NCI-H345 (cell line): ENCODE measurements at places on chromosomes 2 and 18.

DNA sequence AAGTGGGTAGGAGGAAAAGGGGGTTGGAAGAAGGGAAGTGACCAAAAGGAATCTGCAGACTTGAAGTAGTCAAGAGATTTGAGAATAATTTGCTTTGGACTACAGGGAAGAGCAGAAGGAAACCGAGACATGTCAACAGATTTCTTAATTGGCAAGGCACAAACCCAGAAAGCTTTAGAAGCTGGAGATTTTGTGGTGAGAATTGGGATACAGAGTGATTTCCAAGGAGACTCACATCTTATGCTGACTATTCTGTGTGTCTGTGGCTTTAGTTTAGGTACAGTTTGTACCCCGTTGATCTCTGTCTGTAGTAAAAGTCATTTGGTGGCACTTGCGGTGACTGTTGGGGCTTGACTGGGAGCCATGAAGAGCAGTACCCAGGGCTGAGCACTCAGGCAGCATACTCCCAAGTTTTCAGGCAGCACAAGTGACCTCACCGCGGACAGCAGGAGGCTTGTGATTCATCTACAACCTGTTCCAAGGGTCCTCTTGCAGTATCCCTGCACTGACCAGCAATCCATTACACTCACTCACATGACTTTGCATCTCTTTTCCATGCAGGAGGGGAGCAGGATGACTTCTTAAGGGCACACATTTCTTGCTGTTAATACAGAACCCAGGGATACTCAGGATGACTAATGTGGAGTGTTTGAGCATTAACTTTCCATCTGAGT is 97.1 kb upstream of the TNP1 start:
- no peak for DNase-seq

GRCh38 chr18:7568426-7568825 is 1.3 kb downstream of the PTPRM start:
- DNase-seq, result no peak

GRCh38 chr18:26454192-26454591 is 94.2 kb downstream of the KCTD1 start:
- no peak for DNase-seq

GRCh38 chr2:219418155-219419011 is at the start of gene DES:
Gene DES (plus strand): TSS chr2:219418377. CDS start chr2:219418463, 86 bp downstream.
- DNase-seq, result no peak

DNA sequence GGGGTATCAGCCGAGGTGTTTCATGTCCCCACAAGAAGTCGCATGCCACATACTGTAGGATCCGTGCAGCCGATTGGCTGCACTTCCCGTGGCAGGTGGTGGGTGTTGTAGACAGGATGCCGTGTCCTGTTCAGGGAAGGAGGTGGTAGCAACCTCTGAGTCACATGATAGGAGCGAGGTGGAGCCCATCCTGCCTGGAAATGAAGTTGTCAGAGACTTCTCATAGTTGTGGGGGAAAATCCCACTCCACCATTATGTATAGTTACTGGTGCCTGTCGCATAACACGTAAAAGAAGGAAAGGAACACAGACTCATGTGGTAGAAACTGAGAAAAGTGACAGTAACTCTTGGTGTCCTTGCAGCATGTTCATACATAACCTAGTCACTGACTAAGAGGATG is 91.4 kb upstream of the IL1R2 start:
- DNase-seq, result no peak

- DNase-seq, result no peak
Observed at GRCh38 chr2:15554525-15555218, 6.5 kb downstream of the NBAS start.

- DNase-seq, result no peak
Observed at GRCh38 chr2:17083902-17084301, 418.3 kb upstream of the CYRIA start.

GRCh38 chr2:52933878-52934277 is 833.7 kb upstream of the CHAC2 start:
- DNase-seq, result no peak

DNA sequence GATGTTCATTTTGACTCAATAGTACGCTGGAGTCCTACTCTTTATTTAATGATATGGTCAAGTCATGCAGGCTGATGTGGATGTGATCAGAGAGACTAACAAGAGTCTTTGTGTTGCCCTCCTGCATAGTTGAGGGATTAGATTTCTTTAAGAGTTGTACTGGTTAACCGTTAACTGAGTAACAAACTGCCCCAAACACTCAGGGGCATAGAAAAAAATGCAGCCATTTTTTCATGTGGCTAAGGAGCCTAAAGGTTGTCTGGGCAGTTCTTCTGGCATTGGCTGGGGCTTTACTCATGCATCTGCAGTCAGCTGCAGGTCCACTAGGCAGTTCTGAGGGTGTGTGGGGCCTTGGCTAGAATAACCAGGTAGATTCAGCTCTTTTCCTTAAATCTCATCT is 32.5 kb downstream of the DOCK10 start:
- DNase-seq, result no peak

DNA sequence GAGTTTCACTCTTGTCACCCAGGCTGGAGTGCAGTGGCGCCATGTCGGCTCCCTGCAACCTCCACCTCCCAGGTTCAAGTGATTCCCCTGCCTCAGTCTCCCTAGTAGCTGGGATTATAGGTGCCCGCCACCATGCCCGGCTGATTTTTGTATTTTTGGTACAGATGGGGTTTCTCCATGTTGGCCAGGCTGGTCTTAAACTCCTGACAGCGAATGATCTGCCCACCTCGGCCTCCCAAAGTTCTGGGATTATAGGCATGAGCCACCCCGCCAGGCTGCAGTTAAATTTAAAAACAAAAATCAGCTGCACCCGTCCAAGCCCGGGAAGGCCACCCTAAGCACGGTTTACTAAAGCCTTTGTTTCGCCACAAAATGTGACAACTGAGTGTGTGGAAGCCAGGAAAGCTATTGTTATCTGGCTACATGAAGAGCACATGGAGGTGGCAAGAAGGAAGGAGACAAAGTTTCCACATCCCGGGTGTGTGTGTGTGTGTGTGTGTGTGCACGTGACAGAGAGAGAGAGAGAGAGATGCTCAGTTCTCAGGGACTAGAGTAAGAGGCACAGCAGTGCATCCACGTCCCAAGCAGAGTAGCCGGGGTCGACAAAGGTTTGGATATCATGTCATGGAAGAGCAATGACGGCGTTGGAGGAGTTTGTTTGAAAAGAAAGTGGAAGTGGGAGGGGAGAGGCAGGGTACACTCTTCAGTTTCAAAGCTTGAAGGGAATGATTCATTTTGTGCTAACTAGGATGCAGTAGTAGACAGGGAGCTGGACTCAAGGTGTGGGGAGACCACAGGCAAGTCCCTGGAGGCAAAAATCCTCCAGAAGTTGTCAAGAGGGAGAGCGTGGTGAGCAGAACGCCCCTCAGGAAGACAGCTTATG is 20.1 kb downstream of the INPP5D start:
- DNase-seq, result no peak

GRCh38 chr2:187302586-187302985 is 145.5 kb downstream of the CALCRL start:
- no peak for DNase-seq

GRCh38 chr2:189407281-189408209 is 33.7 kb upstream of the WDR75 start:
- peak; percentile 11 for DNase-seq

DNA sequence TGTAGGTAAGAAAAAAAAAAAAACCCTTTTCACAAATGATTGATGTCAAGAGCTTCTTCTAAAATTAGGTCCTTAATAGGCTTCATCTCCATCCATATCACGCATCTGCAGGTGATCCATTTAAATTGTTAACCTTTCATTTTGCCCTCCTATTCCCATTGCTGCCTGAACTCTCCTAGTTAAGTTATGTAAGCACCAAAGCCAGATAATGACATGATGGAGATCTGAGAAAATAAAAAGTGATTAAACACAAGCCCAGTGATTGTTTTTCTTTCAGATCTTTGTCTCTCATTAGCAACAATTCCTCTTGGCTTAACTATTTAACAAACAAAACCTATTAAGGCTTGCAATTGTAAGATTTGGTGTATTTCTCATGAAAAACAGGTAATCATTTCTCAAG is 20.0 kb downstream of the LANCL1 start:
- no peak for DNase-seq

- no peak for DNase-seq
Observed at GRCh38 chr2:194116861-194117260, 1540.2 kb upstream of the SLC39A10 start.

DNA sequence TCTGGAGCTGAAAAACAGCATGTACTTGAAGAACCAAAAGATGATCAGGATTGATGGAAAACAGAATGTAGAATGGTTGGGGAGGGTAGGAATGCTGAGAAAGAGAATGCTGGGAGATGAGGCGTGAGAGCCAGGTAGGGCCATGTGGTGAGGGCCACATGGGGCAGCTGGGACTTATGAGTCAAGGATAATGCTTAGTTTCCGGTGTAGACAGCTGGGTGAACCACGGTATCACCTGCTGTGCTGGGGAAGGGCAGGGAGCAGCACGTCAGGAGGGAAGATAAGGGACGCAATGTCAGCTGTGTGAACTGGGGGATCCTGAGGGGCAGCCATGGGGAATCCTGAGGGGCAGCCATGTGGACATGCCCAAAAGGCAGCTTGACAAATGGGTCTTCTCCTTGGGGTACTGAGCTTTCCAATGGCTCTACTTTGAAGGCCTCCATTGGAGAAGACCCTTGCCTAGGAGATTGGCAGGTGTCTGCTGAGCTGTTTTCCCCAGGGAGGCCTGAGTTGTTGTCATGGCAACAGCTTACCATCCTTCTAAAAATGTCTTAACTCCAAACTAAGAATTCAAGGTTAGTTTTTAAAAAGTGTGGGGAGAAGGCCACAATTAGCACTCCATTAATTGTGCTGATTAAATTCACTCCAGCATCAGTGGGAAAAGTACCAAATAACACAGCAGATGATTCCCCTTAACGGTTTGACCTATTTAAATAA is 51.1 kb downstream of the MTHFD2 start:
- DNase-seq, result no peak

- DNase-seq, result no peak
Observed at GRCh38 chr2:152513029-152513428, 178.1 kb downstream of the FMNL2 start.

GRCh38 chr2:71551631-71551915 is 98.2 kb downstream of the DYSF start:
- no peak for DNase-seq

- DNase-seq, result peak; percentile 9
Observed at GRCh38 chr2:142104134-142104758, 26.6 kb downstream of the LRP1B start.

DNA sequence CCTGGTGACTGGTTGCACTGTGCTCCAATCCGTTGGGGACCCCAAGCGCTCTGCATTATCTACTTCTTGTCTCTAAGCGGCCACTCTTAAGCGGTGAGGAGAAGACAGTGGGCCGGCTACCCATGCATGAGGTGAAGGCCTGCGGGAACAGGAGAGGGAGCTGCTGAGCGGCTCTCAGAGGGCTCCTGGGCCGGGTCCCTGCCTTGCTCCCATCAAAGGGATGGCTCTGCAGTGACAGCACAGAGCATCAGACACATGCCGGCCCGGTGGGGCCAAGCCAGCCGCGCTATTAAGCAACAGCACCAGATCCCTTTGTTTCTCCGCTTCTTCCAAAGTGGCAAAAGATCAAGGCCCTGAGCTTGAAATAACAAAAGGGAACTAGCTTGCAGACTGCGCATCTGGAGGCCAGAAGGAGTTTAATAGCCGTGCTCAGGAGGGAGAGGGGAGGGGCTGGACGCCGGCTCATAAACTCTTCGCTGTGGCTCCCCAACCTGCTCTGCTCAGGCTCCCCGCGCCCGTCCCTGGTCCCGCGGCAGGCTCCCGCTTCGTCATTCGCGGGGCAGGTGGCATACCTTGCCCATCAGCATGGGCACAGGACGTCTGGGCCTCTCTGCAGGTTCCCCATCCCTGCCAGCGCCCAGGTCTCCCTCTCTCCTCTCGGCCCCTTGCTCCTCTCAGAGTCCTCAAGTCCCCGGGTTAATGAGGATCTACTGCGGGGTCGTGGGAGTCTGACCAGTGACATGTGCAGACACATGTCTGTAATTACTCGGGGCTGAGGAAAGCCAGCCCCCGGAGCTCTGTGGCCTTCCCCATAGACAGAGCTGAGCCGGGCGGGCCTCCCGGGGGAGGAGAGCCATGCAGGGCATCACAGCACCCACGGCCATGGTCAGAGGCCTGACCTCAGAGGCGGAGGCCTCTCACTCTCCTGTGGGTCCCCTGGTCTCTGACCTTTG is 96.7 kb downstream of the ASB1 start:
- DNase-seq, result no peak

DNA sequence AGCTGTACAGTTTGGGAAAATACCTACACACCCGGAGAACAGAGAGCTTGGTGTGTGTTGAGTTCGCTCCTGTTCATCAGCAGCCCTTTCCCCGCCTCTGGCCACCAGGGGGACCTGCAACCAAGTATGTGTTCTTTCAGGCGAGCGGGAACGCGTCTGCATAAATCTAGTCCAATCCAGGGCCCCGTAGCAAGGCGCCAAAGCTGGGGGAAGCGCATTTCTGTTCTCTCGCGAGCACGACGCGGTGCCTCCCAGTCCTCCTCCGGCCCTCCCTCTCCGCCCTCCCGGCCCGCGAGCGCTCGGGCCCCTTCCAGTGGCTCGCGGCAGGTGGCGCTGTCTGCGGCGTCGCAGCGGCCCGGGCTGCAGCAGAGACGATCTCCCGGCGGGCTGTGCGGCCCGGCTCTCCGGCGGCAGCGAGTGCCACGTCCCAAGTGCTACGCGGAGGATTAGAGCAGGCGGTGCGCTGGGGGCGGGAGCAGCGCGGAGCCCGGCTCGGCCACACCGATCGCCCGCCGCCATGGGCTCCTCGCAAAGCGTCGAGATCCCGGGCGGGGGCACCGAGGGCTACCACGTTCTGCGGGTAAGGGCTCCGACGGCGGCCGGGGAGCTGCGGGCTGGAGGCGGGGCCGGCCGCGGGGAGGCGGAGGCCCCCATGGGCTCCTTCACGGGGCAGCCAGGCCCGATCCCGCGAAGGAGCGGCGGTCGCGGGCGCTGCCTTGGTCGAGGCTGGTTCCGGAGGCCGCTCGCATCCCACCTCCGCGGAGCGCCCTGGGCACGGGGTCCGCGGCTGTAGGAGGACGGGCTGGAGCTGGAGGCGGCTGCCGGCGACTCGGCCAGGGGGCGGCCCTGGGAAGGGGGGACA is at the start of gene GORASP2:
GORASP2 (plus strand) TSS at position 430 of the 862 bp plus-strand sequence; CDS start at position 518, 88 bp downstream.
- DNase-seq, result peak; percentile 99

DNA sequence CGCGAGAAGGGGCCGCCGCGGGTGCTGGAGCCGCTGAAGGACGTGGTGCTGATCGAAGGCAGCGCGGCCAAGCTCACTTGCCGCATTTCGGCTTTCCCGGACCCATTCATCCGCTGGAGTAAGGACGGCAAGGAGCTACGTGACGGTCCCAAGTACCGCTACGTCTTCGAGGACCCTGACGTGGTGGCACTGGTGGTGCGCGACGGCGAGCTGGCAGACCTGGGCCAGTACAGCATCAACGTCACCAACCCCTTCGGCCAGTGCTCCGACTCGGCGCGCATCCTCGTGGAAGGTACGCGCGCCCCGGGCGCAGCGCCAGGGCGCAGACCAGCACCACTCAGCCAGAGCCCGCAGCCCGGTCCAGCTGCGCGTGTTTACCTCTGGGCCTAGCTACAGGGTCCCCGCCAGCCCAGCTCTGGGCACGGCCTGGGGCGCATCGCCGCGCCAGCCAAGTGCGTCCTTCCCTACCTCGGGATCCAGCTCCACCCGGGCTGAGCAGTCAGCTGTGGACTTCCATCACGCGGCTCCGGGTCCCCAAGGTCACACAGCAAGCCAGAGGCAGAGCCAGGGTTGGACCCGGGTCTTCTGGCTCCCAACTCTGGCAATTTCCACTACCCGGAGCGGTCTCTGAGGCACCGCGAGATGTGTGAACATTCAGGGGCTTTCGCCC is 1.7 kb upstream of the GMPPA start:
- peak; percentile 37 for DNase-seq

- no peak for DNase-seq
Observed at GRCh38 chr18:48620071-48620470, 81.2 kb downstream of the CTIF start.
